ENCODE measurements at places on chromosomes 5 and 9.

GRCh38 chr5:96896806-96897205 lies 20.5 kb downstream of the ERAP2 start:
- no peak for DNase-seq

- no peak for DNase-seq
These were observed 249.7 kb downstream of the ARHGAP26 start for GRCh38 chr5:143019614-143020515.

- DNase-seq, result no peak
These were observed 27.6 kb upstream of the CDKN2AIPNL start for GRCh38 chr5:134439210-134439654.

- DNase-seq, result no peak
These were observed 298.8 kb downstream of the ASTN2 start for GRCh38 chr9:117116084-117116483.

DNA sequence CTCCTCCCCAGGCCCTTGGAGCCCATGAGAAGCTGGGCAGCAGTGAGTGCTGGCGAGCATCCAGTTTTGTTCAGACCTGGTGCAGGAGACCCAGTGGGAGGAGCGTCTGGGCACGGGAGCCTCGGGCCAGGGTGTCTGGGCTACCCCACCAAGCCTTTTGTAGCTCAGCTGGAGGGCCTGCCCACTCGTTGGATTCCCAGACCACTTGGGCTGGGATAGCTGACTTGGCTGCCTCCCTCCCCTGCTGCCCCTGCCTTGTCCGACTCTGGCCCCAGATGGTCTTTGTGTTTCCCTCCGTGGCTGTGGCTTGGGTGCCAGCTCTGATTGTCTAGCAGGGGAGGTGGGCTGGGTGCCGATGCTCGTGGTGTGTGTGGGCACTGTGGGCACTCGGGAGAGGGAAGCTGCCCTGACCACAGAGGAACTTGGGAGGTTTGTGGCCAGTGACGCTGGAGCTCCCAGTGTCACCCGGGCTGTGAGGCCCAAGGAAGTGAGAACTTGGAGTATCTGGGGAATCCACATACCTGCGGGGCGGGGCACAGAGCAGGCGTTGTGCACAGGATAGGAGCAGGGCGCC lies 47.3 kb downstream of the WNK2 start:
- no peak for DNase-seq

DNA sequence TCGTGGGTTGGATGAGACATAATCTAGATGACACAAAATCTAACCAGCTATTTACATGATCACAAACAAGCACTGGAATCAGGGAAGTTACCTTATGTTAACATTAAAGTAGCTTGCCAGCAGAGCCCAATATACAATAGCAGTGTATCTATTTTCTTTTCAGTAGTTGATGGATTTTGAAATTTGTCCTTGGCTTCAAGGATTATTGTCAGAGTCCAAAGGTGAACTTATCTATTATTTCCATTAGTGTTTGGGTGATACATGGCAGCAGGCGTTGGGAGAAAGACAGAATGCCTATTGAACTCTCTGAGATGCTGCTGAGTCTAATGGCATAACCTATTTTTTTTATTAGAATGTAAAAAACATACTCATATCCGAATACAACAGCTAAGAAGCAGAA lies 223.2 kb upstream of the ACTBL2 start:
- DNase-seq, result no peak

GRCh38 chr9:114120192-114121014 lies 21.3 kb upstream of the KIF12 start:
- no peak for DNase-seq
